ENCODE measurements at places on chromosomes 5 and 9.
A peak's percentile ranks its signal among the peaks of the same experiment; 100 is the strongest.

DNA sequence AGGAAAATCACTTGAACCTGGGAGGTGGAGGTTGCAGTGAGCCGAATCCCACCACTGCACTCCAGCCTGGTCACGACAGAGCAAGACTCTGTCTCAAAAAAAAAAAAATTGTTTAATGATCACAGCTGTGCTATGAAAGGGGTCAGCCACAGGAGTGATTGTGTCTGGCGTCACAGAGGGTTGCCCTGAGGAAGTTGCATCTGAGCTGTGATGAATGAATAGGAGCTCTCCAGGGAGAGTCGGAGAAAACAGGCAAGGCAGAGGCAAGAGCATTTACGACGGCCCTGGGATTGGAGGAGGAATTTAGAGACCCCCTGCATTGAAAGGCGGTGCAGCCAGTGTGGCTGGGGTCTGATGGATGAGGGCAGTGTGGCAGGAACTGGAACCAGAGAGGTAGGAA is 25.1 kb downstream of the NAIF1 start:
- no peak for DNase-seq

DNA sequence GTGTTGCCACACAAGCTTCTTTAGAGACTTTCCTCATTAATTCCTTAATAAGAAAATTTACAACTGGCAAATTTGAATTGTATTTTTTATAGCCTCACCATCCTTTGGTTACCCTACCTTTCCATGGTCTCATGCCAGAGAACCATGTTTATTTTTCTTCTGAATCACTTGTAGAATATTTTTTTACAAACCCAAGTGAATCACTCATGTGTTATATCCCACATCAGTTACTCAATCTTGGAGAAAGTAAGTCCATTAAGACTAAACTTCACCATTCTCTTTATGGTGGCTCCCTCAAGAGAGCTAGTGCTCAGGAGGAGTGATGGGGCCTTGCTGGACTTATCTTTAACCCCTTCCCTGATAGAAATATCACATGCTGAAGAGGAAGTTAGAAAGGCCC is 128.9 kb downstream of the SUSD1 start:
- DNase-seq = no peak

DNA sequence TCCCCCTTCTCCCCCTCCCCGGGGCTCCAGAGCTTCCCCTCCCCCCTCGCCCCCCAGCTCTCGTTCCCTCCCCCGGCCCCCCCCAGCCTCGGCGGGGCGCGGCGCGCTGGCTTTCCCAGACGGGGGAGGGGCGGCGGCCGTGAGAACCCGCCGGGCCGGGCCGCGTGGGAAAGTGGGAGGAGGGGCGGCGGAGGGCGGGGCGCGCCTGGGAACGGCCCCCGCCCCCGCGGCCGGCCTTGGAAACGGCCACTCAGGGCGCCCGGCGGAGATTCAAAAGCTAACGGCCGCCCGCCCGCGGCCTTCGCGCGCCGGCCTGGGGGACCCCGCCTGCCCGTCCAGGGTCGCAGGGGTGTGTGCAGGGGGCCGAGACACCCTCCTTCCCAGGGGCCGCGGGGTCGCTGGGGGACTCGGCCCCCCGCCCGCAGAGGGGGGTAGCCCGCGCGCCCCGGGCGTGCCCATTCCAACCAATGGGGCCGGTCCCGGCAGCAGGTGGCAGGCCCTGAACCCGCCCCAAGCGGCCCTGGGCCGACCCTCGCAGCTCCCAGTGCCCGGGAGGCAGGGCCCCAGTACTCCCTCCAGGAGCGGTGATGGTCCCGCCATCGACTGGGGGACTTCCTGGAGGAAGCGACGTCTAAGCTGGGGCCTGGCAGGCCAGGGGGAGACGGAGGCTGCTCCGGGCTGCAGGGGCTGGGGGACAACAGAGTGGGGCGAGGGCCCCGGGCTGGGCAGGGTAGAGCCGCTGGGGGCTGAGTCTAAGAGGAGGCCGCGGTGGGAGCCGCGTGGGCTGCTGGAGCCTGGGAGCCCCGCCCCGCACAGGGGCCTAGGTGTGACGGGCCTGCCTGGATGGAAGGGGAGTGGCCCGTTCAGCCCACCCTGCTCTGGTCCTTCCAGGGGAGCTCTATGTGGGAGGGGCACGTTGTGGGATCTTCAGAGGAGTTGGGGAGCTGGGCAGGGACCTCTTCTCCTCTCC is 14.2 kb upstream of the NRARP start:
- DNase-seq = peak; percentile 80

- peak; percentile 21 for DNase-seq
Observed at GRCh38 chr9:119370816-119371215, 1.6 kb upstream of the BRINP1 start.

DNA sequence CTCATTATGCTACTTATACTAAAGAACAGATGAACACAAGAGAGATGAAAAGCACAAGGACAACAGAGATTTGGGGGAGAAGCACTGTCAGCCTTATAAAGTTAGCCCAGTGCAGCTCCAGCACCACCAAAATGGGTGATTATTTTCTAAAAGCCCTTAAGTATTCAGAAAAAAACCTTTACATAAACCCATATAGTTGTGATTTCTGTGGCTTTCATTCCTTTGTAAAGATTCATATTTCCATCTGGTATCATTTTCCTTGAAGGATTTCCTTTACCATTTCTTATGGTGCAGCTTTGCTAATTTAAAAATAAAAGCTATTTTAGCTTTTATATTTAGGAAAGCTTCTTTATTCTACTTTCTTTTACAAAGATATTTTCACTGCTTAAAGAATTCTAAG is 311.0 kb downstream of the TMEM167A start:
- no peak for DNase-seq

- no peak for DNase-seq
Observed at GRCh38 chr5:52822437-52822836, 34.7 kb downstream of the ITGA1 start.

DNA sequence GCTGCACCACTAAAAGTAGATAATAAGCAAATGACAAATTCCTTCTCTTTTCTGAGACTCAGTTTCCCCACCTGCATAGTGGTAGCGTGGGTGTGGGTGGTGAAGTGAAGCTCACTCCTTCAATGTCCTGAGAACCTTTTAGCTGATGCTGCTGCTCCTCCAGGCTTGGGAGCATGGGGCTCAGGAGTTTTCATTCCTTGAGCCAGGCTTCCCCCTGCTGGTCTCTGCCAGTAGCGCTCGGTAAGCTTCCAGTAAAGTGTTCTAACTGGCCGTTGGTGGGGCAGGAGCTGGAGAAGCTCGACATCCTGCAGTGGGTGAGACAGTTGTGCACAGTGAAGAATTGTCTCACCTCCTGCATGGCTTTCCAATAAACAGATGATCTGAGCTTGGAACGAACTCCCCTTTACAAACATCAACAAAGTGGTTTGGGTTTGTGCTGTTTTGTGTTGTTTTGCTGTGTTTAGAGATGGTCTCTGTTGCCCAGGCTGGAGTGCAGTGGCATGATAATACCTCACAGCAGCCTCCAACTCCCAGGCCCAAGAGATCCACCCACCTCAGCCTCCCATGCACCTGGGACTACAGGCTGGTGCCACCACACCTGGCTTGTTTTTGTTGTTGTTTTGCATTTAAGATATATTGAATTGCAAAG is 34.6 kb downstream of the SPARC start:
- no peak for DNase-seq

- no peak for DNase-seq
Observed at GRCh38 chr9:10204276-10204675, 408.5 kb downstream of the PTPRD start.

GRCh38 chr5:152622628-152623027 is 217.5 kb upstream of the NMUR2 start:
- DNase-seq = no peak

DNA sequence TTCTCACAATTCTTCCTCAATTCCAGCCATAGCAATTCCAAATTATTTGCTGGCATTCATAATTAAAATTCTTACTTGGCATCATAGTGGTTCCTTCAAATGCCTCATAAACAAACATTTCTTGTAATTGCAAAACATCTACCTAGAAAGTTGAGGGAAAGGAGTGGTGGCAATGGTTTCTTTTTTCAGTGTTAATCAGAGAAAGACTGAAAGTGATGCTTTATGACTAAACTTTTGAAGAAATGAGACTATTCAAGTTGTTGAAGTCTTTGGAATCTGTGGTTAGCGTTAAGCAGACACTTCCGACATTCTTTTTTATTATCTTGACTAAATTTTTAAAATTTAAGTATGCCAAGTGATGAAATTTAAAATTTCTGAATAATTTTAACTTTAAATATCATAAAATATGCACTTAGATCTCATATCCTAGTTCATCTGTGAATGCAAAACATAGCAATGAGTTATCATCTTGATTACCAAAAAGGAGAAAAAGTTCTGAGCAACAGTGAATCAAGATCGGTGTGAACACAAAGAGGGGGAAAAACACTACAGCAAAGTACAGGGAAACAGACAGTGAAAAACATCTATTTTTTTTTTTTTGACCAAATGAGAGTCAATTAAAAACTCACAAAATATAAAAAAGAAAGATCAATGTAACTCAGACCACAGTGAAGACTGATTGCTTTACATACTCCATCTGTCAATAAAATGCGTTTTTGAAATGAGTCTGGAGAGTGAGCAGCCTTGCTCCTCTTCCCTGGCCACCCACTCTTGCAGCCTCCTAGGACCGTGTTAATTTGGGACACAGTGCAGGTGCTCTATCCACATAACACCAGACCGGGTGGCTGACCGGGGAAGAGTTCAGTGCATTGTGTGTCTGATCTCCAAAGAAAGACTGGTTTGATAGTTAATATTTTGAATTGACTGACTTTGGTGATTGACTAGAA is 20.6 kb upstream of the IL7R start:
- no peak for DNase-seq

All from GM12892 (cell line).